Stimulated activated CD4-positive, alpha-beta T cell treated with anti-CD3 and anti-CD28 coated beads, Interleukin-4, amount 100 ng/mL, for 1 hour (primary cell): ENCODE measurements at places on chromosomes 12 and 14.

DNA sequence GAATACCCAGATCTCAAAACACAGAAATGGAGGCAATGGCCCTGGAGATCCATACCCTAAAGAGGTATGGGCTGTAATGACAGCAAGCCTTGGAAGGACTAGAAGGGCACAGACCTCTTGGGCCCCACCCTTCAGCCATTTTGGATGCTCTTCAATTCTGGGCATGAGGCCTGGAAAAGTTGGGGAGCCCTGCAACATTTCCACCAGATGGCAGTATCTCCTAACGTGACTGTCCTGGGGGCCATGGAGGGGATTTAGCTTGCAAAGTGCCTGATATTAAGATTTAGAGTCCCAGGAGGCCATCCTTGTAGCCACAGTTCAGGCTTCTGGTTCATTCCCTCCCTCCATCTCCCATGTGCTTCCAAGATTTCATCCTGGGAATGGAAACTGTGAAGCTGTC, 30.2 kb downstream of the KCNA5 start:
- no peak for DNase-seq

- DNase-seq = no peak
Measured at GRCh38 chr12:119115296-119115905, 63.3 kb upstream of the HSPB8 start.

DNA sequence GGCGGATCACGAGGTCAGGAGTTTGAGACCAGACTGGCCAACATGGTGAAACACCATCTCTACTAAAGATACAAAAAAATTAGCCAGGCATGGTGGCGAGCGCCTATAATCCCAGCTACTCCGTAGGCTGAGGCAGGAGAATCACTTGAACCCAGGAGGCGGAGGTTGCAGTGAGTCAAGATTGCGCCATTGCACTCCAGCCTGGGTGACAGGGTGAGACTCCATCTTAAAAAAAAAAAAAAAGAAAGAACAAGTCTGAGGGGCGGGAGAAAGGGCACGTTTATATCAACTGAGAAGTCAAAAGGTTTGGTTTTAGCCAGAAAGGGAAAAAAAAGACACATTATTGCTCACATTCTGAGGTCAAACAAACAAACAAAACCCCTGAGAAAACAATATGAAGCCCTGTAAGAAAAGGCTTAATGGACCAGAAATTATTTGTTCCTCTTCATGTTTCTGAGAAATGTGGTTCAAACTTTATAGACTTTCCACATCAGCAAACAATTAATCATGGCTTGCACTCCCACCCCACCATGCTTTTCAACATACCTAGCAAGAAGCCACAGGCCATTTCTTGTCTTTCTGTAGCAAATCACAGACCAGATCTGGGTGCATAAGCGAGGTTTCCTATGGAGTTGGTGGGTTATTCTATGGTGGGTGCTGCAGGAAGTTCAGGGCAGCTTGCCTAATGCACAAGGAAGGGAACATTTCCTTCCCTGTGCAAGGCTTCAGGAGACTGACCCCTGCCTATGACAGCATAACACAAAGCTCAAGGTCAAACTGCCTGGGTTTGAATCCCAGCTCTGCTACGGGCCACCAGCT, 80.1 kb downstream of the SSPN start:
- DNase-seq = no peak

GRCh38 chr12:113208041-113208934, 13.0 kb upstream of the TPCN1 start:
- no peak for DNase-seq

DNA sequence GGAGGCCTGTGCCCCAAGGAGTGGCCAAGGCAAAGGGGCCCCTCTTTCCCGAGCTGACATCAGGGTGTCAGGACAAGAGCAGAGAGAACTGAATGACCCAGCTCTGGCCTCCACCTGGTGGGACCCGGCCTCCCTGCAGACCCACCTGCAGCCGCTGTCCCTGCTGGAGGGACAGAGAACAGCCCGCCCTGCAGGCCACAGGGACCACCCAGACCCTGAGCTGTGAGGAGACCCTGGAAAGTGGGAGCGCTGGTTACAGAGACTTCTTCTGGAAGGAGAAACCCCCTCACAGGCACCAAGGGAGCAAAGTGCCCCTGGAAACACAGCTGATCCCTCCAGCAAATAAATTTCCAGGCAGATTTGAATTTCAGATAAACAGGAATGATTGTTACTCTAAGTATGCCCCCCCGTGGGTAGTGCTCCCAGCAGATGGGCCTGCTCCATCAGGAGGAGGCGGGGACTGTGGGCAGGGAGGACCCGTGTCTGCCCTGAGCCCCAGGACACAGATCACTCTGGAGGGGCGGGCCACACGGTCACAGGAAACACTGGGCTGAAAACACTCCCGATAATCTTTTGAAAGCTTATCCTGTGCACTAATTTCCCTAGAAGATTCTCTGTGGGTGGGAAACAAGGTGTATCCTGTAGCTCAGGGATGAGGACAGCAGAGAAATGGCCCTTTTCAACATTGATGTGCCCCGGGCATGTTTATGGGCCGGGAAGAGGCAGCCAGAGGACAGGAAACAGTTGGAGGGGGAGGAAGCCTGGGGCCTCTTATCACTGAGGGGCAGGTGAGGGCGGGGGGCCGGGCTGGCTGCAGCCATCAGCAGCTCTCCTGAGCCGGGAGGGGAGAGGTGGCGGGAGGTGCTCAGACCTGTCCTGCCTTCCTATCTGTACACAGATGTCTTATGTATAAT, 276.0 kb downstream of the ADGRD1 start:
- no peak for DNase-seq
